Neural crest cell (in vitro differentiated cells): ENCODE measurements at places on chromosomes 3 and 15. TPM values are rescaled to one million over a fixed set of nuclear protein-coding genes. Genes with fewer than 3 reads are reported as not detected.
A peak's percentile ranks its signal among the peaks of the same experiment; 100 is the strongest.

The ZDHHC3 gene
- total RNA-seq = 56.7 and 62.2 TPM in 2 replicates

The WDR49 gene
- 3.5 and 5.4 TPM in 2 replicates for total RNA-seq

The NLGN1 gene
- 18.6 and 20.0 TPM in 2 replicates for total RNA-seq

The ADPGK gene
- 39.7 and 41.8 TPM in 2 replicates for total RNA-seq

The MOBP gene
- not detected in 2 replicates for total RNA-seq

The LRRC28 gene
- 28.8 and 34.4 TPM in 2 replicates for total RNA-seq

The HDC gene
- 2.6 and 3.5 TPM in 2 replicates for total RNA-seq

The TEX9 gene
- 17.9 and 21.3 TPM in 2 replicates for total RNA-seq

The VPS18 gene
- total RNA-seq = 26.9 and 28.2 TPM in 2 replicates

The SLC12A8 gene
- 2.7 and 2.9 TPM in 2 replicates for total RNA-seq

The TICRR gene
- total RNA-seq = 43.0 and 44.9 TPM in 2 replicates

- DNase-seq = no peak
These were observed 53.6 kb downstream of the PRKCI start for GRCh38 chr3:170275832-170276231.

DNA sequence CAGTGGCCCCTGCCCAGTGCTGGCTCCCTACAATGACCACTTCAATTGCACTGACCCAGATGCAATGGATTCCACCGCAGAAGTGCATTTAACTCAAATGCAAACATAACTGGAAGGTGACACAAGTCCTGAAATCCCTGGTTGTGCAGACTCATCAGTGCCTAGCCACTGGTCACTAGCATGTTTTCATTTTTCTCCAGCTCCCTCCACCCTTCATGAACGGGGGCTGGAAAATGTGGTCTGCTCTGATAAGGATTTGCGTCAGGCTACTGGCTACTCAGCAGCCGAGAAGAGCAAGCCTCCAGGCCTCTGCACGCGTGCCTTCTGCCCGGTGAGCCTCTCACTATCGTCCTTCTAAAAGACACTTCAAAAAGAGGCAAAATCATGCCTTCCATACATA lies 27.4 kb upstream of the FURIN start:
- no peak for DNase-seq

DNA sequence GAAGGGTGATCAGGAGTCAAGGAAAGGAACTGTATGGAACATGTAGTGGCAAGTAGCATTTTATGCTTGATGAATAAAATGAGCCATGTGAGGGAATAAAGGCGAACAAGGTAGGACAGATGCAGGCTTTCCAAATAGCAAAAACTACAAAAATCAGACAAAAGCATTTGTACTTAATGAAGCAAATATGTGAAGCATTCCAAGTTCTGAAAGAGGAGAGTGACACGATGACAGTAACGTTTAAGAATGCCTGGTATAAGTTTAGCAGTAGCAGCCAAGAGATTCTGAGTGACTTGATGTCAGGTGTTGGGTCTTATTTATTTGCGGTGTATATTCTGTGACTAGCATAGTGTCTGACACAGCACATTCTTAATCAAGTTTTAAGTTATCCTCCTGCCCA lies 408.2 kb upstream of the RASGRP1 start:
- DNase-seq = no peak

GRCh38 chr3:174710612-174711011 lies 148.5 kb upstream of the NAALADL2 start:
- DNase-seq = no peak

DNA sequence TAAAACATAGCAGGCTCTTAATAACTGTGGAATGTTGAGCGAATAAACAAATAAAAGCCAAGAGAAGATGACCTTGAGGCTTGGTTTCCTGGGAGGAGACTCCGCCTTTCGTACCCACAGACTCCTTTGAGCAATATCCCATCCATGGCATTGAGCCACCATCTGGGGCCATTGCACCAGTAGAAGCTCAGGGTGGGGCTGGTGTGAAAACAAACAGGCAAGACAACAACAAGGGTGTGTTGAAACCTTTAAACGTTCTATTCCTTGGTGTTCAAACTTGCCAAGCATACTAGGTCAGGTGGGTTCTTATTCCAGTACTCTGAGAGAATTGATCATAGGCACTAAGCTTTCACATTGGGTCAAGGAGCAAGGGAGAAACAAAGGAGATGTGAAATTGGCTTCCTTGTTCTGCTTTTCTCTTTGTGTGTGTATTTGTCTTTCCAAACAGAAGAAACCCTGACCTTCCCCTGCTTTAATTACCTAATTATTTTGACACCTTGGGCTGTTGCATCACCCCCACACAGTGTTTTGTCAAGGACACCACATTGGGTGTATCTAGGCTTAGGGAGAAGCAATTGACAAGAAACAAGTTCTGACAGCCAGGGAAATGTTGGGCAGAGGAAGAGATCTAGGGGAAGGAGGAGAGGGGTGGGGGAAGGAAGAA lies 105.1 kb upstream of the BCL6 start:
- DNase-seq = no peak

- DNase-seq = no peak
These were observed 4.1 kb upstream of the JAGN1 start for GRCh38 chr3:9886328-9886727.

GRCh38 chr3:194283221-194284006 lies 67.7 kb downstream of the CPN2 start:
- DNase-seq = no peak

DNA sequence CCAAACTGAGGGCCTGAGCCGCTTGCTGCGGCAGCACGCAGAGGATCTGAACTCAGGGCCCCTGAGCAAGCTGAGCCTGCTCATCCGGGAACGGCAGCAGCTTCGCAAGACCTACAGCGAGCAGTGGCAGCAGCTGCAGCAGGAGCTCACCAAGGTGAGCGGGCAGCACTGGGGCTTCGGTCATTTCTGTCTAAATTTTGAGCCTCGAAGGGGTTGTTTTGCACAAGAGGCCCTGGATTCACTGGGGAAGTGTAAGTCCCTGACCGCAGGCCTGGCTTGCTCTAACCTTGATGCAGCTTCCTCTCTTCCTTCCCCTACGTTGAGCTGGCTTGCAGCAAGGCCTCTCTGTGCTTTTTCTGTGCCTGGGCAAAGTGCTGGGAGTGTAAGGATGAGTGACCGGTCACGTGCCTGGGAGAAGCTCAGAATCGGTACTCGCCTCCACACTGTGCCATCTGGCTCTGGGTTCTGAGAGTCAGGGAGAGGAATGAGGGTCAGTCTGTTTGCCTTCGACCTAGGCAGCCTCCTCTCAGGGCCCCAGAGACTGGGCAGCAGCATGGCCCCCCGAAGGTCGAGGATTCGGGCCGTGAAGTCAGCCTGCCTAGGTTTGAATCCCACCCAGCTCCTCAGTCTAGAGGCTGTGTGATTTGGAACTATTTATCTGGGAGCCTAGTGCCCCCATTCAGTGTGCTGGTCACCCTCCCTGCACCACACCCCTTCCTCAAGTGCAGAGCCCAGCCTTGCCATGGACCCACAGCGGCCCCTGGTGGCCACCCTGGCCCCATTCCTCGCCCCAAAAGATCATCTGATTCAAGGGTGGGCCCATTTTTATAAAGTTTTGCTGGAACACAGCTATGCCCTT lies 1.4 kb downstream of the FES start:
- peak; percentile 87 for DNase-seq

DNA sequence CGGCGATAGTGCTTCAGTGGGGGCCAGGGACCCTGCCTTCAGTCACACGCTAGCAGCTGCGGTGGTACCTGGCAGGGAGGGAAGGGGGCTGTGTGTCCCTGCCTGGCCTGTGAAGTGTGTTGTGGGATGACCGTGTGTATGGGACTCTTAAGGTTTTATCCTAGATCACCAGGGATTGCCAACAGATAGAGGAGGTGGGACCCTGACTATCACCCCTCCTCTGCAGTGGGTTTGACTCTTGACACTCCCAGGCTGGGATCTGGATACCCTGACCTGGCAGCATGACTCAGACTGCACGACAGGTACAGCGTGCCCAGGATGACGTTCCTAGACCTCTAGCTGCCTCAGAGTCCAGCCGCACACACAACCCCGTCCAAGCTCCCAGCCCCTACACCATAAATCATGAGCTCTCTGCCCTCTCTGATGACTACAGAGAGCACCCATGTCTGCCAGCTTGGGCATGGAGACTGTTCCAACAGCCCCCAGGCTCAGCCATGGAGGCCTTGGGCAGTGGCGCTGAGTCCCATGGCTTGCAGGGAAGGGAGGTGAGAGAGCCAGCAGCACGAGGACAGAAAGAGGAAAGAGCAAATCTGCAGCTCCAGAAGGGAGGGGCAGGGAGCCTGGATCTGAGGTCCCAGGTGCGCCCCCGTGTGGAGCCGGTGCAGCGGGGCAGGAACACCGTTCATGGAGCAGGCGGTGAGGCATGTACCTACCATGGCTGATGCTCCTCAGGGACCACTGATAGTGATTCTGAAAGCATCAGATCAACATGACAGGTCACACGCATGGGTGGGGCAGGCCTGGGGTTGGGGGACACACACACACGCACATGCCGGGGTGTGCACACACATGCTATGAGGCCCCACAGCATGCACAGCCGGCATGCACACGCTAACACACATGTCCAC lies 71.0 kb downstream of the ADAMTS7 start:
- peak; percentile 57 for DNase-seq

DNA sequence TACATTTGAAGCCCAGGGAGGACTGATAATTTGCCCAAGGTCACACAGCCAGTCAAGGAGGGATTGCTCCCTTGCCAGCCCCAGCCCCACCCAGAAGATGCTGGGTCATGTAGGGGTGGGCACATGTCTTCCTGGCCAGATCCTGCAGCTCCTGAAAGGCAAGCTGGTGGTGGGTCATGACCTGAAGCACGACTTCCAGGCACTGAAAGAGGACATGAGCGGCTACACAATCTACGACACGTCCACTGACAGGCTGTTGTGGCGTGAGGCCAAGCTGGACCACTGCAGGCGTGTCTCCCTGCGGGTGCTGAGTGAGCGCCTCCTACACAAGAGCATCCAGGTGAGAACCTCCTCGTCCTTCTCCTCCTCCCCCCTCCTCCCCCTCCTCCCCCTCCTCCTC lies 13.2 kb downstream of the ISG20 start:
- DNase-seq = no peak
